Thoracic aorta (tissue), 2 donors: ENCODE measurements at places on chromosomes 5 and 9.

DNA sequence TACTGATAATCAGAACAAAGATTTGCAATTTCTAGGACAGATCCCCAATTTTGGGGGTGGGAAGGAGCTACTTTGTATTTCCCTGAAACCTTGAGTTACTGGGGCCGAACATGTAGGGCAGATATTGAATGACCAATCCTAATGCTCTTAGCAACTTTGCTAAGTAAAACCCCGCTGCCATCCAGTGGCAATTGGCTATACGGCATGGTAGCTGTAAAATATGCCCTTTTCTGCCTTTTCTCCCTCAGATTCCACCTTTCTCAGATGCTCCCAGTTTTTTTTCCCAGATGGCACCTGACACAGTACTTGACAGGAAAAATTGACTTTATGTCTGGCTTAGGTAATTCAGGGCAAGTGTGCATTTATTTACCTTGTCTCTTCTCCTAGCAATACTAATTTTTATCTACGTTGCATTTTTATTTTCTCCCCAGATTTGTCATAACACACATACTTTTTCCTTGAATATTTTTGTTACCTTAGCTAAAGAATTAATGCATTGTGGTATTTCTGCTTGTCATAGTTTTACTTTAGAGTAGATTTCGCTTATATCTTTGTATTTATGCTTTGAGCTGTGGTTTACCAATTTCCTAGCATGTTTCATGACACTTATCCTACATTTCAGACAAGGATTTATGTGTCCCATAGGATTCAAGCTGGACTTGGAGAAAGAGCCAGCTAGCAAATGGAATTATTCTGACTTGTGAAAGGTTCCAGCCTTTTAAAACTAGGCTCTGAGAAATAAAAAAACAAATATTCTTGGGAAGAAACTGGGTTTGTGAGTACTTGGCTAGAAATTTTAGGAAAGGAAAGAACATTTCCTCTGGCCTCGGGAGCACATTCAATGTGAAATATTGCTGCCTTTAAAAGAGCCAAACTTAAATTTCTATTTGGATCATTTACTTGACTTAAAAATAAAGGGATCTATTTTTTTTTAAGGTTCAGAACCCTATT lies 37.4 kb downstream of the PIK3R1 start:
- DNase-seq = no peak

DNA sequence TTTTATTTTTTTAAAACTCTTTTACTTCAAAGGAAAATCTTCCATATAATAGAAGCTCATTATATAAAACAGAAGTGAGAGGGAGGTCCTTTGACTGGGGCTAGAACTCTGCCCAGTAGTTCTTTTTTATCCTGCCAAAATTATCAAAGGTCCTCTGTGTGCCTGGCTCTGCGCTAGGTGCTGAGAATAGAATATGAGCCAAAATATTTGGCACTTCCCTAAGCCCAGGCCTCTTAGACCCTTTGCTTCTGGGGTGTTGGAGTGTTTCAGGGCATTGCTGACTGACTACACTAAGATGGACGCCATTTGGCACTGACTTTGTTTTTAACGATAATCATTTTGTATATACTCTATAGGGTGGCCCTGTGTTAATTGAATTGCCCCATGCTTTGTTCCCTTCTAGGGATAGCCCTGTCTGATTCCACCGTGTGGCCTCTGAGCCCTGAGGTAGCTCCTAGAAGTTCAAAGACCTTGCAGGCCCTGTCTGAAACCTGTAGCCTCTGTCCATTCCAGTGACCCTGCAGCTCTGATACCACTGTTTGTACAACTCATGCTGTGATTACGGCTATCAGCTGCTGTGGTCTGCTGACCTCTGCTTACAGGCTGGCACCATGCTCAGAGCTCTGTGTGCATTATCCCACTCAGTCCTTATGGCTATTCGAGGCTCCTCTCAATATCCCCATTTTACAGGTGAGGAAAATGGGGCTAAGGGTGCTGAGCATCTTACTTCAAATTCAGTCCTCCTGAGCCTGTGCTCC lies 84.3 kb upstream of the SHB start:
- no peak for DNase-seq

GRCh38 chr9:71634752-71635151 lies 133.6 kb downstream of the CEMIP2 start:
- no peak for DNase-seq

DNA sequence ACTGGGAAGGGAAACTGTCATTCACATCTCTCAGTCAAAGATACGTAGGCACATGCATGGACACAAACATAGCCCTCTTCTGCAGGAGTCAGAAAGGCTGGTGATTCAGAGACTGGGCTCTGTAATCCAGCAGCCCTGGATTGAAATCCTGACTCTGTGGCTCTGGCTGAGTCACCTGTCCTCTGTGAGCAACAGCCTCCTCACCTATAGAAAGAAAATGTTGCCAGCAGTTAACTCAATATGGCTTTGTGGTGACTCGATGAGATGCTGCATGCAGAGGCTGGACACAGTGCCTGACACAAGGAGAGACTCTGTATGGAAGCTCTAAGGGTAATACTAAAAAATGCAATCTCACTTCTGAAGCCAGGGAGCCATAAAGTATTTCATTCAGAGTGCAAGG lies 23.9 kb upstream of the CDKN2AIPNL start:
- no peak for DNase-seq

DNA sequence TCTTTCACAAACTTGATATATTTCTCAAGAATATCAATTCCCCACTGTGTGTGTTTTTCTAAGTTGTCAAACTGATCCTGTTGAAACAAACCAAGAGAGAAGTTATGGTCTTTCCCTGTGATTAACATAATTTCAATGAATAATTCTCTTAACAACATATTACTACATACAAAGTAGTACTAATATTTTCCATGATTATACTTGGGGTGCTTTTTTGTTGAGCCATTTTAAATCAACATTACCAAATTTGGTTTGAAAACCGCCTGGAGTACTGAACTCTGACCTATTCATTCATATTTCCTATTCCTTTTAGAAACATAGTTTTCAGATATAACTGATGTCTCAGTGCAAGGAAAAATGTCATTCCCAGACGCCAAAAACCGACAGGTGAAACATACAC lies 48.1 kb downstream of the FNBP1 start:
- no peak for DNase-seq

GRCh38 chr9:78783743-78784142 lies 486.8 kb downstream of the PSAT1 start:
- DNase-seq = no peak

GRCh38 chr9:69122082-69122548 lies 52.0 kb upstream of the TJP2 start:
- no peak for DNase-seq

GRCh38 chr9:87642330-87643106 lies 83.4 kb upstream of the CTSL start:
- no peak for DNase-seq

DNA sequence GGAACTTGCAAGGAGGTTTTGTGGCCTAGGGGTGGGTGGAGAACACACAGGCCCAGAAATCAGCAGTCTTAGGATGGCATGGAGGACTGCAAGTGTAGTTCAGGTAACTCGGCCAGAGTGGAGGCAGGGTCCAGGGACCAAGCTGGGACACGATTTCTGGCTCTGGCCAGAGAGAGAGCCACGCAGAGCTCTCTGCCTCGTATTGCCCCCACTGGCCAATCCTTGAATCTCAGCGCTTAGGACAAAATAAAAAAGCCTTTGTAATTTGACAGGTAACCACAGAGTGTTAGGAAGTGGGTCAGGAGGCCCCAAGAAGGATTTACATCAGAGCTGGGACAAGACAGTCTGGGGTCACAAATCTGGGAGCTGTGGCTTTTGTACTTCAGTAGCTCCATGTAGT lies 11.7 kb downstream of the MAP3K1 start:
- DNase-seq = no peak

GRCh38 chr5:154211641-154212390 lies 21.3 kb downstream of the GALNT10 start:
- no peak for DNase-seq

DNA sequence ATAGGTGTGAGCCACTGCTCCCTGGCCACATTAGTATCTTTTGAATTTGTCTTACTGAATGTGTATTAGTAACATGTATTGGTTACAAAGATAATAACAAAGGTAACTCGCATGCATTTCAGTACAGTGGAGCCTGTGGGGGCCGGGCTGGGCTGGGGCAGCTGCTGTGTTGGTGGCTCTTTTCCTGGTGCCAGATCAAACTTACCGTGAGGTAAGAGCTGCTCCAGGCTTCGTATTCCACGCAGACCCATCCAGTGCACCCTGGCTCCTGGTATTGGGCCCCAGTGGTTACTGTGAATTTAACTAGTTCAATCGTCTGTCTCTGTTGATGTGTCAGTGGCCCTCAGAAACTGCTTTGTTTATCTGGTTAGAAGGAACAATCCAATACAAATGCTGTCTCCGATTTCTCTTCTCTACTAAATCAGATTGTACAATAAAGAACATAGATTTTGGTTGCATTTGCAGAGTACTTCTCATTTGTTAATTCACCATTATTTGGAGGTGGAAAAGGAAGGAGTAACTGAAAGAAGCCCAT lies 15.6 kb downstream of the PRRC2B start:
- no peak for DNase-seq

GRCh38 chr5:90398726-90399125 lies 10.8 kb downstream of the CETN3 start:
- no peak for DNase-seq

- no peak for DNase-seq
Observed at GRCh38 chr5:39055027-39055767, 19.0 kb downstream of the RICTOR start.

GRCh38 chr5:59380350-59380951 lies 513.1 kb downstream of the PDE4D start:
- no peak for DNase-seq

DNA sequence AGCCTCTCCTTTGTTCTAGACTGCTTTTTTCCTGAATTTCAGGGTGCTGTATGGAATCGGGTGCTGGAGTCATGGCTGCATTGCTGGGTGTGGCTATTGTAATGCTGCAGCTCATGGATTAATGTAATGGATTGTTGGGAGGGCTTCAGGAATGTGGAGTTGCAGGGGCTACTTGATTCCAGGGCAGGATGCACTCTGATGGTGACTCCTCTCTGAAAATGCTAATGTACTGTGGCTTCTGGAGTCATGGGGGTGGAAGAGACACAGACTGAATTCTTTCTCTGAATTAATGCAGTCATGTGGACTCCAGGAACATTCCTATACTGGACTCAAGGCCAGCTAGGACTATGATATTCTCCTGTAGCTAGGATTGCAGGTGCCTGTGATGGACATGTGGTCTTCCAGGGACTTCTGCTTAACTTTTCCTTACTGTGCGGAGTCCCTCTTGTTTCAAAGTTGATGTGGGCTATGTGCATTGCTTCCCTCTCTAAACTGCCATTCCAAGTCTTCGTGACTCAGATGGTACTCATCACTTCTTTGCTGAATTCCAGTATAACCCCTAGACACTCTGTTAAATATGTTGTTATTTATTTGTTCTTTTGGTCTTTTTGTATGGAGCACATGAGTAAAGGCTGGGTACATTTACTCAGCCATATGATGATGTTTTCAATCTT lies 396.2 kb downstream of the KCTD16 start:
- no peak for DNase-seq

DNA sequence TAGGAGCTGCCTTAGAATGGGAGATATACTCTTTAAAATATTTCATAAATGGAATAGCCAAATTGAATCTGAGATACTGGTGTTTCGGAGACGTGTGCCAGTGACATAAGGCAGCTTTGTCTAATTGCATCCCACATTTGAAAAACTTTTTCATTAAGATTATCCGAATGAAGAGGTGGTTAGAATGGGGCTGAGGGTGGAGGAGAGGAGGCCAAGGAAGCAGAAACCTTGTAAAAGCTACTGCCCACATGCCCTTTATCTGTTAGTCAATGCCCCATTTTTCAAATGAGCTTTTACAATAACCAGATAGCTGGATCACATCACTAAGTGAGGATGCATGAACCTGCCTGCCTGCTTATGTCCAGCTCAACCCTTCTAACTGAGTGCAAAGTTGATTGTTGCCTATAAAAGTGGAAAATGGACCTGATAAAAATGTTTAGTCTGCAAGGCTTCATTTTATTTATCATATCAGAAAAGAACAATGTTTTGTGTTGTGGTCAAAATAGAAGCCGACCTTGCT lies 34.8 kb downstream of the SNX24 start:
- no peak for DNase-seq

- no peak for DNase-seq
Observed at GRCh38 chr9:106880863-106881262, 17.9 kb downstream of the ZNF462 start.

DNA sequence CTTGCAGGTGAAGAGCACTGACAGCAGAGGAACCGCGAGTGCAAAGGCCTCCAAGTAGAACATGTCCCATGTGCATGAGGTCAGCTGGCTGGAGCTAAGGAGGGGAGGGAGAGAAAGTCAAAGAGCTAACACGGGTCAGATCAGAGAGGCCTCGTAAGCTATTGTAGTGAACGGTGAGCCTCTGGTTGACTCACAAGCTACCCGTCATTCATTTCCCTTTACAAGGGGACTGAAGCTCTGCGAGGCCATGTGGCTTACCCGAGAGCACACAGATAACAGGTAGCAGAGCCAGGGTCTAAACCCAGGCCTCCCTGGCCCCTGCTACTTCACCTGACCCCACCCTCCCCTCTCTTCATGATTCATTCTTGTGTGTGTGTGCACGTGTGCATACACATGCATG lies 152.7 kb upstream of the ADRA1B start:
- DNase-seq = no peak

GRCh38 chr9:4517274-4517673 lies 27.0 kb downstream of the SLC1A1 start:
- DNase-seq = no peak

DNA sequence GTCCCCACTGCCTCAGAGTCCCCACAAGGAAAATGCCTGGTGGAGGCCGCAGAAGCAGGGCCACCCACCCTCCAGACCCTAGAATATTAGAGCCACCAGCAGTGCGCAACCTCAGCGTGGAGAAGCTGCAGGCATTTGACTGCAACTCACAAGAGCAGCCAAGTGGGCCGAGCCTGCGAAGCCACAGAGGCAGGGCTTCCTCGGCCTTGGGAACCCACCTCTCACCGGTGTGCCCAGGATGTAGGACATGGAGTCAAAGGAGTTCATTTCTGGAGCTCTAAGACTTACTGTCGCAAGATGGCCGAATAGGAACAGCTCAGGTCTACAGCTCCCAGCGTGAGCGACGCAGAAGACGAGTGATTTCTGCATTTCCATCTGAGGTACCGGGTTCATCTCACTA lies 397.9 kb upstream of the PIK3R1 start:
- no peak for DNase-seq

- DNase-seq = no peak
Observed at GRCh38 chr5:176650354-176650884, 3.1 kb downstream of the TSPAN17 start.

- no peak for DNase-seq
Observed at GRCh38 chr9:132175431-132175830, 13.6 kb downstream of the NTNG2 start.

GRCh38 chr9:5652821-5653220 lies 23.9 kb downstream of the RIC1 start:
- no peak for DNase-seq

DNA sequence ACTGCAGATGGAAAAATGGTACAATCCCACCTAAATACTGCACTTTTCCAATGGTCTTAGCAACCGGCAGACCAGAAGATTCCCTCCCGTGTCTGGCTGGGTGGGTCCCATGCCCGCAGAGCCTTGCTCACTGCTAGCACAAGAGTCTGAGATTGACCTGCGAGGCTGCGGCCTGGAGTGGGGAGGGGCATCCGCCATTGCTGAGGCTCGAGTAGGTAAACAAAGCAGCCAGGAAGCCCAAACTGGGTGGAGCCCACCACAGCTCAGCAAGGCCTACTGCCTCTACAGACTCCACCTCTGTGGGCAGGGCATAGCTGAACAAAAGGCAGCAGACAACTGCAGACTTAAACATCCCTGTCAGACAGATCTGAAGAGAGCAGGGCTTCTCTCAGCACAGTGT lies 221.6 kb upstream of the CTNND2 start:
- no peak for DNase-seq

GRCh38 chr5:31733371-31733770 lies 94.4 kb downstream of the PDZD2 start:
- no peak for DNase-seq
